ENCODE measurements at places on chromosomes 7 and 10.

GRCh38 chr7:25429731-25430130, 201.4 kb upstream of the NPVF start:
- peak; percentile 32 for DNase-seq

DNA sequence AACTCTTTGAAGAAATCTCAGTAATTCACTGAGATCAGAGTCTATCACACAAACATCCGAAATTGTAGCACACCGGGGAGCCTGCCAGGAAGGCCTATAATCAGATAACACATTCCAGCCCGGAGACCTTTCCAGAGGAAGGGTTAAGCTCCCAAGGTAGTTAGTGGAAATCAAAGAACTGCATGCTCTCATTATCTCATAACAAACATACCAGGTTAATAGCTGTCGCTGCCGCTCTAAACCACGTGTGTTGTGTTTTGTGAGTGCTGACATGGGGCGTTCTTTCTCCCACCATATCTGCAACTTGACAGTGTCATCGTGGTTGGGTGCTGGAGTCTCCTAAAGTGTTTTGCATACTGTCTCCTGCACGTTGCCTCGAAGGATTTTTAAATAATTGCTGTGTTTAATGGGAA, 120.7 kb upstream of the CARD11 start:
- no peak for DNase-seq

- no peak for DNase-seq
Observed at GRCh38 chr10:130044067-130045061, 66.3 kb downstream of the C10orf143 start.

DNA sequence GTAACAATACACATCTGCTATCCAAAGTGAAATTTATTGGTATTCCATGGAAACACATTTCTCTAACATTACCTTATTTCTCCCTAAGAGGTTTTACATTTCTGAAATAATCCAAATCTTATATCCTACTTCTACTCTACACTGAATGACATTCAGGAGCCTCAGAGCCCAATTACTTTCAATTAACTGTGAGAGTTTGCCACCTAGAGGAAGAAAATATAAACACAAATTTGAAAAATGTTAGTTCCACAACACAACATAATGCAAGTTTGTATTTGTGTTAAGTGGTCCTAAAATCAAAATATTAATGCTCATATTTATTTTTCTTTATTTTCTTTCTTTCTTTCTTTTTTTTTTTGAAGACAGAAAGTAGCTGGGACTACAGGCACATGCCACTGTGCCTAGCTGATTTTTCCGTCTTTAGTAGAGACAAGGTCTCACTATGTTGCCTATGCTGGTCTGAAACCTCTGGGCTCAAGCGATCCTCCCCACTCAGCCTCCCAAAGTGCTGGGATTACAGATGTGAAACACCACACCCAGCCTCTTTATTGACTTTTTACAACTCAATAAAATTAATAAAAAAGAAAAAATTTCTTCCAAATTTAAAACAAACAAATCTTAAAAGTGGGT, 46.0 kb downstream of the ATAD1 start:
- DNase-seq: peak; percentile 34

- DNase-seq: peak; percentile 99
Observed at GRCh38 chr7:81367326-81367931, 402.4 kb downstream of the HGF start.

DNA sequence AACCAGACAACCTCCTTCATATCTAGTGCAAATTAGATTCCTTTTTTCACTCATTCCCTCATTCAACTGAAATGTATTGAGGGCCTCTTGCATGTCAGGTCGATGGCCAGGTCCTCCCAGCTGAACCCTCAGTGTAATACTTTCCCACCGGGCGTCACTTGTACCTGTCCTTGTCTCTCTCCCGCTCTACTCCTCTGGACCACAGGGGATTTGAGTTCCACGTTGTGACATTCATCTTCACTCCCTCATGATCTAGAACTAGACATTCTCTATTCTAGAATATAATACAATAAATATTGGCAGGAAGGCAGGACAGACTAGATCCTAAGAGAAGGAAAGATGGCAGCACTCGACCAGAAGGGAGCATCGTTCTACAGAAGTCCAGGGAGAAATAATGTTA, 83.9 kb downstream of the WNT2 start:
- no peak for DNase-seq

DNA sequence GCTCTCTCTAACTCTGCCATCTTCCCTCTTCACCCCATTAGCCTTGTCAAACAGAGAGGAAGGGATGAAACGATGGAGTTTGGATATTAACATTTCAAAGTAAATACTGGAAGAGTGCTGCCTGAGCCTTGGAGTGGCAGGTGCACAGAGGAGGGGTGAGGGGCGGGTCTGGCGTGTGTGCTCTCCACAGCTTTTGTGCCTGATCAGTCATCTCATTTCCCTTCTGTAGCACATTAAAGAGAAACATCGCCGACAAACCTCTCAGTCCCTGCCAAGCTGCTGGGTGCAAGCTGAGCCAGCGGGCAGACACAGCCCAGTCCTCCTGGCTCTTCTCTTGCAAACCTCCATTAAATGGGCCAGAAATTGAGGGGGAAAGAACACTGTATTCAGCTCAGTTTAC, 76.2 kb downstream of the SLIT1 start:
- no peak for DNase-seq

DNA sequence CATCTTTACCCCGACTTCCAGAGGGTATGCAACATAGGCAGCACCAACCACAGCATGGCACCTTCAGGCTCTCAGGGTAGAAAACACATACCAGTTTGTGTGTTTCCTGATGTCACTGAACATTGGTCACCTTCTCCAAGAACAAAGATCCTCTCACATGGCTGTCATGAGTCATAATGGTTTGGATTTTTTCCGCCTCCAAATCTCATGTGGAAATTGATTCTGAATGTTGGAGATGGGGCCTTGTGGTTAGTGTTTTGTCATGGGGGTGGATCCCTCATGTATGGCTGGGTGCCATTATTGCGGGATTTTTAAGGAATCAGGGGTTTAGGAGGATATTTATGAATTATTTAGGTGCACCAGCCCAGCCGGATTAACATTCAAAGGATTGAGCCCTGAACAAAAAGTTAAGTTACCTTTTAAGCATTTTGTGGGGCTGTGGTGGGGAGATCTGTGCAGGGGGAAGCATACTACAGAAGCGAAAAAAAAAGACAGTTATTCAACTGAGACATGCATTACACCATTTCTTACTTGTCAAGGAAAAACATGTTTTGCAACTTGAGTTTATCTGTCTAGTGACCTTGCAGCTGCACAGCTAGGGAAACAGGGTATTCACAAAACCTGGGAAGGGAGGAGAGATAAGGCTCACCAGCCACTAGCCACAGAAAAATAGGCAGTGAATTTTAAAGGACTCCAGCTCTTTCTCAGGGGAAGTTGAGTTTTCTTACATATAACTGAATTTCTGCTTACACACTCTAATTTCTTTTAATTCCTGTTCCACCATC, 774.1 kb upstream of the AUTS2 start:
- DNase-seq: no peak

DNA sequence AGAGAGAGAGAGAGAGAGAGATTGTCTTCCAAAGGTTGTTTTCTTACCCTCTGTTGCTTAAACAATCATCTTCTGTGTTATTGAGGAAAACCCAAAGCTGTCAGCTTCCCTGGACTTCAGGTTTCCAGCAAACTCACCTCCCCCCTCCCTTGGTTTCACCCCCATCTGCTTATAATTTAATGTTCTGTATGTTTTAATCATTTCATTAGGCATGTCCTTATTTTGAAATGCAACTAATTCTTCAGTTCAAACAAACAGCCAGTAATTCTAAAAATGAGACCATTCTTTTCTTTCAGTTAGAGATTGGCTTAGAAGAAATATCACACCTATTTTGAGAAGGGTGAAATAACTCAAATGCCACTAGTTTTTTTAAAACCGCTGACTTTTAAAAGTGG, 102.9 kb downstream of the FAM204A start:
- DNase-seq: peak; percentile 84

DNA sequence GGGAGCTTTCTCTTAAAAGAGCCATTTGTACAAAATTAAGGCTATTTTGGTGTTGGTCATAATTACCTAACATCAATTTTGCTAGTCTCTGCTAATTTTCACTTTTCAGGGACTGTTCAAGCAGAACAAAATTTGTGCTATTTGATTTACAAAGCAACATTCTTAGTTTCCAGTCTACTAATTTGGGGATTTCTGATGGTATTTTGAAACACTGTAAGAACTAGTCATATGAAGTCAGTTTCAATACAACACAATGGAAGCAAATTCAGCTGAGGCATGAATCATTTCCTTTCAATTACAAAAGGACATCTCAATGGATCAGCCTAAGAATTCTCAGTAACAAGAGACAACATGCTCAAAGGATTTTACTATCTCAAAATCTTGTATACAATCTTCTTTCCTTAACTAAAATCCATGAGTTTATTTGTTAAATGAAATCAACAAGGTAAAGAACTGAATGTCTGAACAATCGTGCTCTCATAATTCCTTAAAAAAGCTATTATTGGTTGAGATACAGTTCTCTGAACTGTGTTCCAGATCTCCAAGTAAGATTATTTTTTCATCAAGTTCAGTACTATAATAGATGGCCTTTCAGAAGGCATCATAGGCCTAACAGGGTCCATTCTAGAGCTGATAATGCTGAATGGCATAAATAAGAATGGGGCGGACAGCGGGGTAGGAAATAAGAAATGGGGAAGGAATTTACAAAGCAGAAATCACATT, 144.6 kb downstream of the NRCAM start:
- peak; percentile 23 for DNase-seq

- DNase-seq: no peak
Observed at GRCh38 chr10:20299034-20299736, 483.0 kb downstream of the PLXDC2 start.

- DNase-seq: no peak
Observed at GRCh38 chr7:144470078-144470477, 66.6 kb upstream of the NOBOX start.

- DNase-seq: no peak
Observed at GRCh38 chr7:157641866-157642265, 305.1 kb downstream of the DNAJB6 start.

- peak; percentile 22 for DNase-seq
Observed at GRCh38 chr10:11270135-11270857, 252.6 kb downstream of the CELF2 start.

GRCh38 chr7:39317107-39317506, 249.1 kb upstream of the YAE1 start:
- no peak for DNase-seq

- DNase-seq: no peak
Observed at GRCh38 chr10:88450201-88450600, 132.9 kb downstream of the RNLS start.

DNA sequence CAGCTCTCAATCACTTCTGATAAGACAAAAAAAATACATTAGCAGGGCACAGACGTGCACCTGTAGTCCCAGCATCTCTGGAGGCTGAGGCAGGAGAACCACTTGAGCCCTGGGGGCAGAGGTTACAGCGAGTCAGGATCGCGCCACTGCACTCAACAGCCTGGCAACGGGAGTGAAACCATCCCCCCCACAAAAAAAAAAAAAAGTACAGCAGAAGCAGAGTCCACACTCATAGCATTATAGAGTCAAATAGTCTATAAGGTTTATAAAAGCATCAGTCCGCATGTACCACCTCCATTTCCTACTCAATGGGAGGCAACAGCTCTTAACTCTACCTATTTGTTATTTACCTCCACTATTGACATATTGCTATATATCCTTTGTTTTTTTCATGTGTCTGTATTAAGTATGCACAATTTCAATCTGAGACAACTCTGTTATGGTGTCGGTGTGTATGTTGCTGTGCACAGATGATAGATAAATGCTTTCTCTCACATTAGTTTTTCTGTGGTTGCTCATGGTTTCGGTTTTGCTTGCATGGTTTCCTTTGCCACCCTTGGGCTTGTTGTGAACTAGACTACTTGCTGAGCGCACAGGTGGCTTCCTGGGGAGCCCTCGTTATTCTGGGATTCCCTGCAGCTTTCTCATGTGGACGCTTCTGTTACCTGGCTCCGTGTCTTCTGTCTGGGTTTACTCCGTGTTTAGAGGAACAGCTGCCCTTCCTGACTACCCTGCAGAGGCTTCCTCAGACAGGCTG, 40.4 kb downstream of the PROSER2 start:
- no peak for DNase-seq

GRCh38 chr7:46210467-46210866, 289.4 kb upstream of the IGFBP3 start:
- peak; percentile 70 for DNase-seq

DNA sequence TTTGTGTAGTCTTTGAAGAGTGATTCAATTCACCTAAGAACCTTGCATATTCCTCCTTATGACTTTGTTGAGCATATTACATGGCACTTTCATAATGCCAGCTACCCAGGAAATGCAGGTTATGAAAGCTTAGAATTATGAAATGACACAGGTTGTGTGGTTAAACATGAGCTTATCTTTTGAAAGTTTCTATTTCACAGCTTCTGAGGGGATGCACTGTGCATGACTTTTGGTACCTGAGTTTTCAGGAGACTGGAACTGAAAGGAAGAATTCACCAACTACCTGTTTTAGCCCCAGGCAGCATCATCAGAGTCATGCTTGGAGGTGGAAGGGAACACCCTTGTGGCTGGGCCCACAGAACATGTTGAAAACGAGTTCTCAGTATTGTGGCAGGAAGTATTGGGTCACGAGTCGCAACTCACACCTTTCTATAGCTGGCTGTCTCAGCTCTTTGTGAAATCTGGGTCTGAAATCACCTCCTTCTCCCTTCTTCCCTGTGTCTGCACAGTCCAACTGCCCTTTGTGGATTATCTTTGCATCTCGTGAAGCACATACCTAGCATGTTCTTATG, 228.2 kb downstream of the PTEN start:
- no peak for DNase-seq

GRCh38 chr7:155287284-155287935, 10.3 kb upstream of the INSIG1 start:
- no peak for DNase-seq

DNA sequence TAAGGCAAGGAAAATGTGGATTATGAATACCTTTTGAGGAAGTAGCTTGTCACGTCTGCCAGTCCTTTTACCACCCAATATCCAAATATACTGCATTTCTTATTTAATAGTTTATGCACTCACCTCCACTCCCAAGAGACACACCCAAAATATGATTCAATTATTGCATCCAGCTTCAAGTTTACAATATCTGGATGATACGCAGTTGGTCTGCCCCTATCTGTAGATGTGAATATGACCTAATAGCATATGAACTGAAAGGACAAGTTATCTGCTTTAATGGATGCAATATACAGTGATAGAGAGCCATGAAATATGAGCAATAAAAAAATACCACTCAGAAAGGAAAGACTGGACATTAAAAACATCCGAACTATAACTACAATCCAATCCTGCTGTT, 159.4 kb upstream of the MAGI2 start:
- DNase-seq: no peak

DNA sequence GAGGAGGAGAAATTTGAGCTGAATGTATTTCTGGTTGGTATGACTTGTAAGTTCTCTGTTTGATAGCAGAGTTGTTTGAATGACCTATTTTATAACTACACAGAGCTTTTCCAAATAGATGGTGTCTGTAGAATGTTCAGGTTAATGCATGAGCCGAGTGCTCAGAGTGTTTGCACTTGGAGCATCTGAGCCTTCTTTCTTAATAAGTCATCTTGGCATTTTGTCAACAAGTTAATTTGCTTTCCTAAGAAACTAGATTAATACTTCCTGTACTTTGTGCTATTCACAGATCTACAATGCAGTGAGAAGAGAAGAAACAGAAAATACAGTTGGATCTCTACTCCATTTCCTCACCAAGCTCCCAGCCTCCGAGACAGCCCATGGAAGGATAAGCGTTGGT, 138.2 kb downstream of the PLCE1 start:
- peak; percentile 76 for DNase-seq

GRCh38 chr10:126060261-126060931, 164.0 kb downstream of the FANK1 start:
- DNase-seq: peak; percentile 84
